ENCODE measurements at places on chromosomes 1 and 21.
A peak's percentile ranks its signal among the peaks of the same experiment; 100 is the strongest.

- DNase-seq, result no peak
Observed at GRCh38 chr1:156690675-156691036, 13.4 kb upstream of the NES start.

GRCh38 chr21:38570596-38570995, 72.3 kb upstream of the ERG start:
- no peak for DNase-seq

DNA sequence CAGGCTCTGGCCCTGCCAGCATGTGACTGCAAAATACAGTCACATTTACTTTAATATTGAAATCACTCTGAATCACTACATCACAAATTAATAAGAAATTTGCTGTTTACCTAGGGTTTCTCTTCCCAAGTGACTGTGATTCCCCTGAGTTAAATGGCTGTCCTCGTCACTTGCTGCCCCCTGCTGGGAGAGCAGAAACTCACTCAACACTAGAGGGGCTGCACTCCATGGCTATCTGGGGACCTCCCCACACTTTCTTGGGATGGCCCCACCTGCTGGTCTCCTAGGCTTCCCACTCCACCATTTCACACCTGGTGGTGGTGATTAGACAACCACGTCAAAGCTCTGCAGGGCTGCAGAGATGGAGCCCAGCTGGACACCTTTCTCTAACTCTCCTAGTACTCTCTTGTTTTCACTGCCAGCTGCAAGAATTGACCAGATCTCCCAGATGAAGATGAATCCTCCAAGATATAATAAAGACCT, 63.4 kb downstream of the CD2 start:
- DNase-seq, result peak; percentile 85

DNA sequence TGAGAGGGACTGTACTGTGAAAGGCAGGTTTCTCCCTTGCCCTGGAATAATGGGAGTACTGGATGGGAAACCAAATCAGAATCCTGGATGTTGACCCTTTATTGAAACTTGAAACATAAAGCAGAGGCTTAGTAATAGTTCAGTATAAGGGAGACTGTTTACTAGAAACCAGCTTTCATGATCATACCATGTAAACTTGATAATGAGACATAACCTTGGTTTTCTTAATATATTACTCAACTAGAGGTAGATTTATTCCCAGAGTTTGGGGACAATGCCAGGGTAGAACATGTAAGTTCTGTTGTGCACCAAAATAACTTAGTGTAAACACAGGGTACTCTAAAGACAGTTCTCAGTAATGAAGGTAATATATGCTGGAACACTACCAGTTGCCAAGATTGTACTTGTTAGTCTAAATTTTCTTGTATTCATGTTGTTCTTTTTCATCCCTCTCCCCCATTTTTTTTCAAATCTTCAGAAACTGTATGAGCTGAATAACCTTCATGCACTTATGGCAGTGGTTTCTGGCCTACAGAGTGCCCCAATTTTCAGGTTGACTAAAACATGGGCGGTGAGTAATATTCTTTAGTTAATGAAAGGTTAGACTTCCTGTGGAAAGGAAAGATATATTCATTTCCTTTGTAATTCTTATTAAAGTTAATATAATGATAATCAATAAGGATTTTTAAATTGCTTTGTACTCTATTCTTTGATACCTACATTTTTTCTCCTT, 49.6 kb downstream of the ANGPTL1 start:
- DNase-seq, result no peak

DNA sequence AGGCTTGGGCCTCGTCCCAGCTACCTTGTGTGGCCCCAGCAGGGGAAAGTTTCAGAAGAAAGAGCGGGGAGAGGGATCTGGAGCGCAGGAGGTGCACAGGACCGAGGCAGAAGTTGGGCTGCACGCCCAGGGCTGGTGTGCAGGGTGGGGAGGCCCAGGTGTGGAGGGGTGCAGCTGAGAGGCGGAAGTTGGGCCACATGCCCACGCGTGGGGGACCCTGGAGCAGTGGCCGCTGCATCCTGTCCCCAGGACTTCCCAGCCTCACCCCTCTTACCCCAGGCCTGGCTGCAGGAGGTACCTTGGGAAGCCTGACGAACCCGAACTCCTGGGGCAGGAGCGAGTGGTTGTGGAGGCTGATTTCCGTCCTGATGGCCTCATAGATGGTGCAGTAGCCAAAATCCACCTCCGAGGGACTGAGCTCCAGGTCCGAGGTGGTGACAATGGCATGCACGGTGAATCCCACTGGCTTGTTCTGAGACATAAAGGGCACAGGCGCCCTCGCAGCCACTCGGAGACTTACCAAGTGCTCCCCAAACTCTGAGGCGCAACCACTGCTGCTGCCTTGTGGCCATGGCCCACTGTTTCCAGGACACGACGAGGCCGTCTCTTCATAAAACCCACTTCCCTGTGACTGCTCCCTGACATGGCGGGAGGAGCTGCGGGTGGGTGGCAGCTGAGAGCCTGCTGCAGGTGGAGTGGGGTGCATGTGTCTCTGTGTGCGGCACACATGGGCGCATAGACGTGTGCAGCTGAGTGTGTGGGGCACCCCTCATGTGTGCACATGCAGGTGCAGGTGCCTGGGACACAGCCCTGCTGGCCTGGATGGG, 20.4 kb upstream of the TMEM52 start:
- DNase-seq, result no peak

DNA sequence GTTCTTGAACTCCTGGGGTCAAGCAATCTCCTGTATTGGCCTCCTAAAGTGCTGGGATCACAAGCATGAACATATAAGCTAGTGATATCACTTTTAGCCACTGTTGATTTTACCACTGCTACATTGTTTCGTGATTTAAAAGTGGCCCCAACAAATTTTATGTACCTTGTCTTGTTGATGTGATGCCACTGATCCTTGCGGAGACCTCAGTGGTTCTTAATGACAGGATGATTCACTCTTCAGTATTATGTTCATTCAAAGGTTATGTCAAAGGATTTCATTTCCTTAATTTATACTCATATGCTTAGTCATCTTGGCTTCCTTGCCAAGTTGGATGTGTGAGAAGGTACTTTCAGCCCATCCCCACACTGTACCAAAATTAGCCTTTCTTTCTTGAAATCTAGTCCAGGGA, 12.1 kb downstream of the PRKACB start:
- no peak for DNase-seq

DNA sequence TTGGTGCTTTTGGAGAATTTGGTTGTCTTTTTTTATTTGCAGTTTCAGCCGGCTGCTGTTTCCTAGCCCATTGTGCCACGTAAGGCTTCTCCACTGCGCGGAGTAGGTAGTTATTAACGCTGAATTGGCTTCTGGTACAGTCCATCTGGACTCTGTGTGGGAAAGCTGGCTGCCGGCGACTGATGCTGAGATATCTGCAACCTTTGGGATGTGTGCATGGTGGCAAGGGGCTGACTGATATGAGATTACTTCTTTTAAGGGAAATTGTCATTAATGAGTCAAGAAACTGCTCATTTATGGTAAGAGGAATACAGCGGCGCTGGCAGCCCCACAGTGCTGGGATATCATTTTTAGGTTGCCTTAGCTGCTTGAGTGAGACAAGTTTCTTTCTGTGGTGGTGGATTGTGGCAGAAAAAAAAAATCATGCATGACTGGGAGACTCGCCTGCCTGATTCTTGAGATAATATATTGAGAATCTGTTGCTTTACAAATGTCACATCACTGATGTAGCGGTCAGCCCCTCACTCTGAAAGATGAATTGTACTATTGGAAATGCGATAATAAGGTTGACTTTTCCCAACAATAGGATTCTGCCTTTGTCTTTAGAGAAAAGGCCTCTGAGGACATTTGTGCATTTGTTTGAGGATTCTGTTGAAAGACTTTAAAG, 2.5 kb upstream of the ELAVL4 start:
- no peak for DNase-seq

DNA sequence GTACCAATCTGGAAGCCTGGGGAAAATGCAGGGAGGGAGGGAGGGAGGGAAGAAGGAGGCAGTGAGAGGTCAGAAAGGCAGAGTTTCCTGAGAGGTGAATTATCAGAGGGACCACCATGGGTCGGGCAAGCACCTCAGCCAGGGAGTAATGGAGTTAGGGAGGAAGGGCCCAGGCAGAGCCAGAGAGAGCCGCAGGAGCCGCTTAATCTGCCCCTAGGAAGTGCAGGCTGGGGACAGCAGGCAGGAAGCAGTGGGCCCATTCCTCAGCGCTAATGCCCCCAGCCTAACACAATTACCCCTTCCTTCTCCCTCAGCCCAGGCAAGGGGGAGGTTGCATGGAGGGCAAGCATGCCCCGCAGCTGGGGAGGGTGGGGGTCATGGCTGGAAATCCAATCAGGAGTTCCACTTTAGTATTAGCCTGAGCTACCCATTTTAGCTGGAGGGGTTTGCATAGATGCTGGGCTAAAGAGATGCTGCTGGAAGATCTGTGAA, 109.0 kb downstream of the TMEM53 start:
- DNase-seq, result no peak

GRCh38 chr1:18712252-18712600, 81.6 kb downstream of the PAX7 start:
- DNase-seq, result no peak

GRCh38 chr1:7587108-7587772, 183.9 kb upstream of the VAMP3 start:
- DNase-seq, result no peak

GRCh38 chr21:40471103-40471502, 375.9 kb downstream of the DSCAM start:
- no peak for DNase-seq

DNA sequence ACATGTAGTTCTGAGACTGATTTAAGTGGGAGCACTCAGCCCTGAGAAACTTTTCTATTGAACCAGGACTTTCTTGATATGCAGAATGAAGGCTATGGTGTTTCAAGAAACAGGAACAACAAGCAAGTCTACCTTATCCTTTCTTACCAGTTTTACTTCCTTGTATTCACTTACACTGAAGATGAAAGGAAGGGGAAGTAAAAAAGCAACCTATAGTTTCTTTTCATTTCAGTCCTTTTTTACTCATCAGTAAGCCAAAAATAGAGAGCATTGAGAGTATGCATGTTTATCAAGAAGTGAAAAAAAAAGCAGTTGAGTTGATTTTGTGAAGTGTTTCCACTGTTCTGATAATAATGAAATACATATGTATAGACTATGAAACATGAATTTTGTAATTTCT, 1010.3 kb downstream of the AMY1C start:
- DNase-seq, result no peak

DNA sequence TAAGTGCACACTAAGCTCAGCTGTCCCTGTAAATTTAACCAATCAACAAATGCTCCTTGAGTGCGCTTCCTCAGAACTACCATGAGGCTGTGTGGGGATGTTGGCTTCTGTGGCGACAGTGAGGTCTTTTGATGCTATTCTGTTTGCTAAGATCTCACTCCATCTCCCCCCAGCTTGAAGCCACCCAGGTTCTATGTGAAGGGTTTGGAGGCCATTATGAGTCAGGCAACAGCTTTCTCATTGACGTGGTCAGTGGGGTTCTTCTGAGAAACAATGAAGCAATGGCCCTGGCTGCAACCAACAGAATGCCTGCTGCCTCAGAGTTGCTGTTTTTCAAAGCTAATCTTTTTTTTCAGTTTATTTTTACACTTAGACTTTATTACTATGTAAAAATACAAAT, 205.5 kb downstream of the PTBP2 start:
- no peak for DNase-seq

GRCh38 chr21:26067836-26068594, 102.6 kb downstream of the APP start:
- DNase-seq, result no peak
